ENCODE measurements at places on chromosomes 5 and 9.

- peak; percentile 78 for DNase-seq
Observed at GRCh38 chr5:64811050-64811640, 42.4 kb downstream of the CWC27 start.

DNA sequence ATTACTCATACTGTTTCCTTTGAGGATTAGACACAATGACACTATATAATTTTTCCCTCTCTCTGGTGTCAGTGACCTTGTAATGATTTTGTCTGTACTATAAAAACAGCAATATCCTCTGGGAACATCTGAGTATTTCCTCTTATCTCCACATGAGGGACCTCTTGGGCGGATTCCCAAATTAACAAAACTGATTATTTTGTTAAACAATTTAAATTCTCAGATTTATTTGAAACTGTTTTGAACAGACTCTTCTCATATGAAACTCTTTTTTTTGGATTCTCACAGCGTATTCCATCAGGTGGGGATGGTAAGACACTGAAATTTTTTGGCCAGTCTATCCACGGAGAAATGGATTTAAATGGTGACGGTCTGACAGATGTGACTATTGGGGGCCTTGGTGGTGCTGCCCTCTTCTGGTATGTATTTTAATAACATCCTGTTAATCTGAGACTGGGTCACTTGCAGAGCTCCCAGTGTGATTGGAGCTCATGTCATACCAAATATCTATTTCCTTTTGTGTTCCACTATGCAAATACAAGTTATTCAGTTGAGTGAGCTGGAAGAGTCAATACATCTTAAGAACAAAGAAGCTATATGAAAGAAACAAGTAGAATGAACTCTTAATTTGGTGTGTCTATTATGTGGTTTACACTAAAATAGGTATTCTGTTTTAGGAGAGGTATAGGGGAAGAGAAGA lies 73.8 kb upstream of the ITGA2 start:
- peak; percentile 81 for DNase-seq

GRCh38 chr9:80792726-80793125 lies 896.6 kb downstream of the TLE1 start:
- DNase-seq, result no peak

- peak; percentile 88 for DNase-seq
Observed at GRCh38 chr5:177300236-177300880, 3.2 kb downstream of the RAB24 start.

DNA sequence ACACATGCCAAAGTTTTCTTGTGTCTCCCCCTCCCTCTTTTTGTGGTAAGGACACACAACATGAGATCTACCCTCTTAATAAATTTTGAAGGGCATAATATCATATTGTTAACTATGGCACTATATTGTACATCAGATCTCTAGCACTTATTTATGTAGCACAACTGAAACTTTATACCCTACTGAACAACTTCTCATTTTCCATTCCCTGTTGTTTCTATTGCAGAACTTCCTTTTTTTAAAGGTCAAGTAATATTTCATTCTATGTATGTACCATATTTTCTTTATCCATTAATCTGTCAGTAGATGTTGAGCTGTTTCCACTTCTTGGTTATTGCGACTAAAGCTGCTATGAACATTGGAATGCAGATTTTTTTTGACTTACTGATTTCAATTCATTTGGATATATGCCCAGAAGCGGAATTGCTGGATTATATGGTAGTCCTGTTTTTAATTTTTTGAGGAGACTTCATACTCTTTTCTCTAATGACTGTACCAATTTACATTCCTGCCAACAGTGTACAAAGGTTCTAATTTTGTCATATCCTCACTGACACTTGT lies 305.3 kb downstream of the PRR16 start:
- DNase-seq, result no peak

GRCh38 chr9:89794918-89795317 lies 190.1 kb downstream of the GADD45G start:
- no peak for DNase-seq

- no peak for DNase-seq
Observed at GRCh38 chr9:134525070-134525815, 116.4 kb upstream of the COL5A1 start.

DNA sequence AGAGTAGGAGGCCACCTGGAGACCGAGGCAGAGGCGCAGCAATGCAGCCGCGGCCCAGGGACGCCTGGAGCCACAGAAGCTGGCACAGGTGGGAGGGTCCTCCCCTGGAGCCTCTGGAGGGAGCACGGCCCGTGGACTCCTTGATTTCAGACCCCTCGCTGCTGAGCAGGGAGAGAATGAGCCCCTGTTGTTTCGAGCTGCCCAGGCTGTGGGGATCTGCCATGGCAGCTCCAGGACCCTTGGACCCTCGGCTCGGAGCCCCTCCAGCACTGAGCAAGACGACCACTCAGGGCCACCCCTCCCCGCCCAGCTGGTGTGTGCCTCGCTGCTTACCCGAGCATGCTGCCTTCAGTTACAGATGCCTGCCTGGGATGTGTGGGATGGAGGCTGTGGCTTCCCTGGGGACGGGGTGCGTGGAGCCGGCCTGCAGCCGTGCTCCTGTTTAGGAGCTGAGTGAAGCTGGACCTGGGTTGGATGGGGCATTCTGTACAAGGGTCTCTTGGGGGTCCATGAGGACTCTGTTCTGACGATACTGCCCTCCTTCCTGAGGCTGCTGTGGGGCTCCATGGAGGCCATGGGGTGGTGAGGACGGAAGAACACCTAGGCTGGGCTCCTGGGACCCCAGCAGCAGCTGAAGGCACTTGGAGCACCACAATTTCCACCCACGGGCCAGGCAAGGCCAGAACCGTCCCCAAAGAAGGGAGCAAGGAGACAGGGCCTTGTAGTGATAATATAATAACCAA lies 115.1 kb upstream of the LPCAT1 start:
- no peak for DNase-seq
